ENCODE measurements at places on chromosomes 12 and 14.

DNA sequence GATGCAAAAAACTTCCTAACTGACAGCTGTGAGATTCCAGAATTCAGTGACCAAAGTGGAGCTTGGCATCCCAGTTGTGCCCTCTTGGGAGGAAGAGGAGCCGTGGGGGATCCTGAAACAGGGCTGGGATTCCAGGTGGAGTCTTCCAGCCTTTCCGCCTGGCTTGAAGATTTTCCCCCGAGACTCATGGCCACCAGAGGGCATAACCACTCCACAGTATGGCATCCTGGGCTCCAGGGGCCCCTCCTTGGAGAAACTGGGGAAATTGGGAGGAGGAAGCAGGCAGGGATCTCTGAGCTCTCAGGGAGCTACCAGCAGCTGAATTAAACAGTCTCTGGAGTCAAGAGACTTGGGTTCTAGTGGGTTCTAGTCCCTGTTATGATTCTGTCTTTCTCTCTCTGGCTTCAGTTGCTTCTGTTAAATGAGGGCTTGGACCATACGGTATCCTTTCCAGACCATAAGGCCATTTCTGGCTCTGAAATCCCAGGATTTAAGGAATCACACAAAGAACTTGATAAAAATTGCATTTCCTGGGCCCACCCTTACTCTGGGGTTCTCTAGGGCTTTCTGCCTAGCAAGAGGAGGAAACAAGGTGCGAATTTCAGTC, 2.6 kb upstream of the TAMALIN start:
- DNase-seq, result peak; percentile 20

DNA sequence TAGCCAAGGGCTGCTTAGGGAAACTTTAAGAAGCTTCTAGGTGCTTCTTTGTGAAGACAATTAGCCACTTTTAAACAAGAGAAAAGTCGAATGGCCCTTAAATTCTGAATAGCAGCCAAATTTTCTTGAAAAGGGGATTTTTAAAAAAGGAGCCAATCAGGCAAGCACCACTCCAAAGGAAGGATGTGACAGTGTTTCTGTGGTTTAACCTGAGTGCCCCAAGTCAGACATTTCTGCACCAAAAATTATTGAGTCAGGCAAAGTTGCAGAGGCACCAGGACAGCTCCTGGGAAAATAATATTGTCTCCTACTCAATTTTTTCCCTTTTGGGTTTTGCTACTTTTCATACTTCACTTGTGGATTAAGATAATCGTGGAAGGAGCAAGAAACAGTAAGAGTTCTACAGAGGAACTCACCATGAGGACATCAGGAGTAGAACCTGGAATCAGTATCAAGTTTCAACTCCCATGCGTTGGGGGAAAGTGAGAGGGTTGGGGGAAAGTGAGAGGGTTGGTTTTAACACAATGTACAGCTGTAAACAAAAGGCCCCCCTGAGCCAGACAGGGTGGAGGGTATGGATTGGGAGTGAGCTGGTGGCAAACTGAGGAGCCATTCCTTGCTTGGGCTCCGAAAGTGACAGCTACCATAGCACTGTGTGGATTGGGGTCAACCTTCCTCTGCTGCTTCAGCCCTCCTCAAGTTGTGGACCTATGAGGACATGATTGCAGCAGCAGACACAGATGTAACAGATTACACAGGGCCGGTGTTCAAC, 90.8 kb downstream of the SLC38A1 start:
- DNase-seq, result no peak

DNA sequence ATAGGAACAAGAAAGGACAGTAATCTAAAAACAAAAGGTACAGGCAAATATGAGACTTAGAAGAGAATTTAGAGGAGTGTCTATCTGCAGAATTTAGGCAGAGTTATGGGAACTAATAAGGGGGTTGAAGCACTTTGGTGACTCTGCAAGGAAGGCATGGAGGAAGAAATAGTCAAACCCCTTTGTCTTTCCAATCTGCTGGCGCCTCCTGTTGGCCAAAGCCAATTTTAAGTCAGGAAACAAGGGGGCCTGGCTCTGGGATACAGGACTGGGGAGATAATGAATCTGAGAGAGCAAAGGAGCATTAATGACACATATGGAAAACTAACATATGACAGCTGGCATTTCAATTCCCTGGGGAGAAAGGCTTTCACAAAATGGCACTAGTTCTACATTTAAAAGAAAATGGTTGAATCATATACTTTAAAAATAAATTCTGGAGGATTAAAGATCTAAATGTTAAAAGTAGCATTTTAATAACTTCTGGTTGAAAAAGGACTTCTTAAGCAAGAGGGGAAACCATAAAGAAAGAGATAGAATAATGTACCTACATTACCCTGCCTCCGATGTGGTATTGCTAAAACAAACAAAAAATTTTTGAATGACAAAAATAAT, 48.5 kb upstream of the CSRP2 start:
- peak; percentile 7 for DNase-seq

DNA sequence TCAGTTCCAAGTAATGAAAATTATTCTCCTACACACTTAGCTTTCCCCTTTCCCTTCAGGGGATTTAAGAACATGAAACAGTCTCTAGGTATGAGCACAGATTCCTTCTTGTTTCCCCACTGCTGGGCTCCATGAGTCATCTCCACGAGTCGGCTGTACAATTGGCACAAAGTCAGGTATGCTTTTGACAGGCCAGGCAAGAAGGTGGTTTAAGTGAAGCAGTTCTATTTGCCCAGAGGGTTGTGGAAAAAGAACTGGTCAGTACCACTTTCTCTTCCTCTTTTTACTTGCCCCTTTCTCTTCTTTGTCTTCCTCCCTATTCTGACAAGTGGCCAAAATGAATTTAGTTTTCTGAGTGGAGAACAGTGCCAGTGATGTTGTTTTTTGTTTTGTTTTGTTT, 16.3 kb downstream of the DYNC1H1 start:
- DNase-seq, result peak; percentile 97

GRCh38 chr14:68244262-68244980, 424.8 kb downstream of the RAD51B start:
- DNase-seq, result no peak

DNA sequence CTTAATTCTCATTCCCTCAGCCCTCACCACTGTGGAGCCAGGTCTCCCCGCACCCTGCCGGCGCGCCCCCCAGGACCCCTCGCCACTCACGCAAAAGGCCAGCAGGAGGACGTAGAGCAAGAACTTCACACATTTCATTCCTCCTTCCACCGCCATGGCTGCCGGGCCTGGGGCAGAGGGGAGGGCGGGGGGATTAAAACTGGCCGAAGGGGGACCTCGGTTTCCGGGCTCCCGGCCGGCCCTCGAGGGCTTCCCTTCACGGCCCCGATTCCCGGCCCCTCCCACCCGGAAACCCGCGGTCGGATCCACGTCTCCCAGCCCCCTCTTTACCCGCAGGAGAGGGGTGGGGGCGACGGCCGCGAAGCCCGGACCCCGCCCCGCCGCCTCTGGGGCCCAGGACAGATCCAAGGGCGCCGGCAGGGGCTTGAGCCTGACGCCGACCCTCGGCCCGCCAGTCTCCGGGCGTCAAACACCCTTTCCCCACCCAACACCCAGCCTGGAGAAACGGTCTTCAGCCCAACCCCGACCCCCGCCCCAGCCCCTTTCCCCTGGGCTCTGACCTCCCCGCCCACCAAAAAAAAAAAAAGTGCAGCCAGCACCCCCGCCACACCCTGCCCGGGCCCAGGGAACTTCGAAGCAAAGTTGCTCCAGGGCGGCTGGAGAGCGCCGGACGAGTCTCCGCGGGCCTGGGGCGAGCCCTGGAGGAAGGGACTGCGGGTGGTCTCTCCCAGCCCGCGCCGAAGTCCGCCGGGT, 447 bp downstream of the CD63 start:
- peak; percentile 38 for DNase-seq

- DNase-seq, result no peak
Observed at GRCh38 chr14:49945448-49946319, 52.8 kb downstream of the ARF6 start.
